ENCODE measurements at places on chromosomes 2 and 18.

- no peak for DNase-seq
Measured at GRCh38 chr18:13688191-13689136, 37.9 kb downstream of the FAM210A start.

DNA sequence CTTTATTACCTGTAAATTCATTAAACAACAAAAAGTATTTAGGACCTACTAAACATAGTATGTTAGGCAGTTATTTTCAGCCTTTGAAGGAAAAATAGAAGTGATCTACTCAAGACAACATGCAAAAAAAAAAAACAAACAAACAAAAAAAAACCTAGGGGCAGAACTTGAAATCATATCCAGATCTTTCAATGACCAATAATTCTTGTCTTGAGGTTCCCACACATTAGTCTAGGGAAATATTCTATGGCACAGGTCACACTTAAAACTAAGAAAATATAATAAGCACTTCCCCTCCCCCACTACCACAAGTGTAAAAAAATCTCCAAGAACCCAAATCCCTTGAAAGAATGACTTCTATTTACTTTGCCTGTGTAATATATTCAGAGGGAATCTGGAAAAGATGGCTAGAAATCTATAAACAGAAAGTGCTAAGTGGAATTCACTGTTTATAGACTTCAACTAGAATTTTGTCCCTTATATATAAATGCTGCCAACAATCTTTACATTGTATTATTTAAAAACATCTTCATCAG is 3.5 kb downstream of the PELI1 start:
- DNase-seq: no peak

DNA sequence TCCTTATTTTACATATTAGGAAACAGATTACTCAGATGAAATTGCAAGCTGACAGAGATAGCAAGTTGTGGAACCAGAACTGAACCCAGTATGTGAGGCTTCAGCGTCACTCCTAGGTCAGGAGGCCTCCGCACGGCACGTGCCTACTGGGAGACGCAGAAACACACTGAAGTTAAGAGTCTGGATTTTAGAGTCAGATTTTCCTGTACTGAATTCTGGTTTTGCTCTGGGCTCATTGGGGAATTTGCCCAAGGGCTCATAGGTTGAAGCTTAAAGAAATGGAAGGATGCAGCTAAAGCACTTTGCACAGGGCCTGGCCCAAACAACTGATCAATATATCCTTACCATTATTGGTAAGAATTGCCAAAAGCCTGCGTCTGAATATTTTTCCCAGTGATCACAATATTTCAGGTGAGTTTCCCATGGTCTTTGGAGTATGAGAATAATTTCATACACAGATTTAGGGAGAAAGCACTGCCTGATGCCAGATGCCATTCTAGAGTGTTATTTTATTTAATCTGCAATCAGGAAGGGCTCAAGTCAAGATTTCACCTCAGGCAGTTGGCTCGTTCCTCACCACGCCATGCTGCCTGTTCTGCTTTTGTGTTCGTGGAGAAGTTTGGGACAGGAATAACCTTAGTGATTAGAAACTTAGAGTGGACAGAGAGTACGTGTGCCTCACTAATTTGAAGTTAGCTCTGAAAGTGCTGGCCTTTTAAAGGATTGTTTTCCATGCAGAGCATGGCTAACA is 331.9 kb downstream of the MYCN start:
- DNase-seq: no peak

DNA sequence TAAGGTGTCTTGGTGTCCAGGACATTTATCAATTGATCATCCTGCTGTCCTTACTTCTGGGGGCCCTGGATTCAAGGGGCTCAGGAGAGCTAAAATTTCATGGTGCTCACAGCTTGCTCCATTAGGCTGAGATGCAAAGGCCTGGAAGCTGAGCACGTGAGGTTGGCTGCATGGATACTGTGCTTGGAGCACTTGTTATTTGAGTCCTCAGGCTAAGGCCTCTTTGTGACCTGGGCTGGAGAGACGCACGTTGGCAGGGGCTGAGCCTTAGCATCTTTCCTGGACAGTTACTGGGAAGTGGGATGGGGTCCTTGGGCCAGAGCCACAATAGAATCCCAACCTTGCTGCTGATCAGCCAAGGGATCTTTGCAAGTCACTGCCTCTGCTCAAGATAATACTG is 151.2 kb upstream of the HS6ST1 start:
- no peak for DNase-seq

GRCh38 chr2:129062146-129062912 is 743.7 kb upstream of the HS6ST1 start:
- DNase-seq: no peak

GRCh38 chr18:13243363-13243762 is 24.8 kb downstream of the LDLRAD4 start:
- DNase-seq: no peak

GRCh38 chr2:133976659-133977058 is 277.2 kb upstream of the MGAT5 start:
- no peak for DNase-seq

Measured in stimulated activated CD4-positive, alpha-beta T cell treated with anti-CD3 and anti-CD28 coated beads, Interleukin-4, amount 100 ng/mL, for 48 hours (primary cell).